Posterior vena cava (tissue), 2 donors: ENCODE measurements at places on chromosomes 2 and 18.
A peak's percentile ranks its signal among the peaks of the same experiment; 100 is the strongest.

DNA sequence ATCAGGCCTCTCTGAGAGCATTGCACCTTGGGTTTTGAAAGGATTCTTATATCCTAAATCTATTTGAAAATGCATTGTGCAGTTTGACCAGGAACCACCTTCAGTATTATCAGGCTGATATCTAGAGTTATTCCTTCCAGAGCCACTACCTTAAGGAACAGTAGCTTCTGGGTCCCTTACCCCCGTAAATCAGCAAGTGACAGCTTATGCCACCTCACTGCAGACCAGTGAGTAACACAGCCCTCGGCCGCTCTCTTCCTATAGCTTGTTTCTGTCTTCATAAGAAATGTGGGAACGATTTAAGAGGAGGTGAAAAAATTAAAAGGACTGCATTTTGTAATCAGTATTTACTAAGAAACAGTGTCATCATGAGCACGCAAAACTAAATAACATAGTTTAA is 584.2 kb downstream of the GALR1 start:
- DNase-seq: no peak

DNA sequence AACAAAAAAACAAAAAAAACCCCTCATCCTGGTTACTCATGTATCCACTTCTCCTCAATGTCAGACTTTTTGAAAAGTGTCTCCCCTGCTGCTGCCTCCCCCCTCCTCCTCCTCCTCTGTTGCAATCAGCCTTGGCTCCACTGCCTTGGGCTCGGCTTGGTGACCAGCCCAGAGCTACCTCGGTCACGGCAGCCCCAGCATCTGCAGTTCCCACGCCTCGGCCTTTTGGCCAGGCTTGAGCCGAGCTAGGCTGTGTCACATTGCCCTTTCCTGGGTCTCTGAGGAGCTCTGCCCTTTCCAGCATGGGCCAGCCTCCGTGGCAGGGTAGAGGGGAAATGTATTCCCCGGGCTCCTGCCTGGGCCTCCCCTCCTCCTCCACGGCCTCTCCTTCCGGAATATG is 22.7 kb upstream of the INHBB start:
- DNase-seq: peak; percentile 91

- no peak for DNase-seq
Observed at GRCh38 chr2:112958428-112959108, 19.2 kb upstream of the IL36G start.

- peak; percentile 76 for DNase-seq
Observed at GRCh38 chr2:17878281-17879136, at the start of gene KCNS3. KCNS3 (plus strand) TSS chr2:17878667; CDS start chr2:17931009, 52,342 bp downstream.

DNA sequence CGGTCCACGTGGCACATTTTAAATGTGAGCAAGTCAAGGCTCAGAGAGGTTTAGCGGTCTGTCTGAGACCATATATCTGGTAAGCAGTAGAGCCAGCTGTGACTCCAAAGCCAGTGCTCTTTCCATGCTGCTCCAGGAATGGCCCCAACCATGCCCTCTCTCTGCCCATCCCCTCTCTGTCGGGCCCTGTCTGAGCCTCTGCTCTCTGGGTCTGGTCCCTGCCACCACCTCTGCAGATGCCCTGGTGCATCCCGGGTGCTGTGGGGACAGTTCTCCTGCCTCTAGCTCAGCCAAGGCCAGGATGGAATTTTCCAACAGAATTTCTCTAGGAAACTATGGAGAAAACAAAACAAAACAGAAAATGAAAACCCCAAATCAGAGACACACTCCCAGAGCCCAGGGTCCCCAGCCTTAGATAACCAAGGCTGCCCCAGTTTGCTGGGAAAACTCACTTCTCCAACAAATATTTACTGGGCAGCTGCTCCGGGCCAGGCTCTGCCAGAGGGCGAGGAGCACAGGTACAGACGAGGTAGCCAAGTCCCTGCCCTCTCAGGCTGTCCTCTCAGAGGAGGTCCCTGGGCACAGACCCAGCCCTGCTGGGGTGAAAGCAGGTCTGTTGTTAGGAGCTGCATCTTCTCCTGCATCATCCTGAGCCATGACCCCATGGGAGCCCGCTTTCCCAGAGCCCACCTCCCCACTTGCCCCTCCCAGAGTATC is 9.2 kb downstream of the ADRA2B start:
- peak; percentile 75 for DNase-seq

GRCh38 chr18:9708057-9708433 is at the start of gene RAB31:
RAB31 (plus strand) TSS chr18:9708301; CDS start chr18:9708406, 105 bp downstream.
- DNase-seq: peak; percentile 96

- DNase-seq: no peak
Observed at GRCh38 chr2:65429786-65430602, 2.4 kb downstream of the SPRED2 start.

GRCh38 chr18:29436459-29436858 is 1259.5 kb upstream of the CDH2 start:
- no peak for DNase-seq

GRCh38 chr2:150486539-150487484 is 655 bp downstream of the RND3 start:
- DNase-seq: peak; percentile 82

DNA sequence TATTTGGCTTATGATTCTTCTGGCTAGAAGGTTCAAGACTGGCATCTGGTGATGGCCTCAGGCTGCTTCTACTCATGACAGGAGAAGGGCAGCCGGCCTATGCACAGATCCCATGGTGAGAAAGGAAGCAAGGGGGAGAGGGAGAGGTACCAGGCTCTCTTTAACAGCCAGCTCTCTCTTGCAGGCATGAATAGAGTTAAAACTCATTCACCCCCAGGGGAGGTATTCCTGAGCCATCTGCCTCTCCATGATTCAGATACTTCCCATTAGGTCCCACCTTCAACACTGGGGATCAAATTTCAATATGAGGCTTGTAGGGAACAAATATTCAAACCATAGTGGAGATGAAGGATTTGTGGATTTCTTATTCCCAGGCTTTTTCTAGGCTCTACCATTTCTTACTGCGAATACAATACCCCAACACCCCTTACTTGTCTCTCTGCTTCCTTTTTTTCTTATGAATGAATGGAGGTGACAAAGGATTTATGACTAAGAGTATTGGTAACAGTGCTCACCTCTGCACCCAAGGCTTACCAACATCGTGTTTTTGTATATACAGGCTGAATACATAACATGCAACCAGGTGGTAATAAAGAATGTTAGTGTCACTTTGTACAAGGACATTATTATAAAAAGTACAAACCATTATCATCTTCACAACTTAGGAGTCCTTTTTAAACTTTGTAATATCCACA is 454.6 kb upstream of the TRIB2 start:
- no peak for DNase-seq

- DNase-seq: no peak
Observed at GRCh38 chr2:35510636-35511035, 844.9 kb upstream of the CRIM1 start.

DNA sequence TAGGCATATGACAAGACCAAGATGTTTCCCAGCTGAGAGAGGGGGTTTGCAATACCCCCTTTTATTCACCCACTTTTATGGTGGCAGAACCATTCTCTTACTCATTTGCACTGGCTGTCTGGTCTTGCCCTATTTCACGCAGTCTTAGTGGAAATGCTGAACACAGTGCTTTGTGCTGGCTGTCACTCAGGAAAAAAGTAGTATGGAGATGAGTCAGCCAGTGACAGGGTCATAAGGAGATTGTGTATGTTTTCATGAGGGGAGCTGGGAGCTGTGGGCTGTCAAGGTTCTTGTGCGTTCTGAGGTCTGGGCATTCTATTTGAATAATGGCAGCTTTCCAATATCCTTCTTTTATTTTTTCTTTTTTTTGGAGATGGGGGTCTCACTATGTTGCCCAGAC is 10.9 kb upstream of the CNRIP1 start:
- no peak for DNase-seq
